ENCODE measurements at places on chromosomes 4 and X.

GRCh38 chr4:124279741-124280140, 432.8 kb downstream of the ANKRD50 start:
- DNase-seq, result no peak

DNA sequence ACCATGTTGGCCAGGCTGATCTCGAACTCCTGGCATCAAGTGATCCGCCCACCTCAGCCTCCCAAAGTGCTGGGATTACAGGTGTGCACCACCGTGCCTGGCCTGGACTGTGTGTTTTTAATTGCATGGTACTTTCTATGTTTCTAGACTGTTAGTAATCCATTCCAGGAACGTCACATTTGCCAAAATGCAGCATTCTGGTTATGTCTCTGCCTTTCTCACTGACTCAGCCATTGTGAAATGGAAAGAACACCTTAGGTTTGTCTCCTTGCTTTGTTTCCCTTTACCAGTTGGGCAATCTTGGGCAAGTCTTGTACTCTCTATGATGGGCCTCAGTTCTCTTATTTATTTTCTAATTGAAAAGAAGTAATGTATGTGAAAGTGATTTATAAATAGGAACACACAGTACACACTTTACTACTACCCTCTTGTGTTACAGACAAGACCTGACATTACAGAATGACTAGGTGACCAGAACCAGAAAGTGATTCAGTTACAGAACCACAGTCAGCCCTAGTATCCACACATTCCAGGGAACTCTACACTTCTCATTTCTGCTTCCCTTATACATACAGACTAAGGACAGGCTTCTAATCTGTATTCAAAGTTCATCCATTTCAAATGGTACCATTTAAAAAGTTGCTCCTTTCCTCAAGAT, 187.1 kb downstream of the MGST2 start:
- no peak for DNase-seq

DNA sequence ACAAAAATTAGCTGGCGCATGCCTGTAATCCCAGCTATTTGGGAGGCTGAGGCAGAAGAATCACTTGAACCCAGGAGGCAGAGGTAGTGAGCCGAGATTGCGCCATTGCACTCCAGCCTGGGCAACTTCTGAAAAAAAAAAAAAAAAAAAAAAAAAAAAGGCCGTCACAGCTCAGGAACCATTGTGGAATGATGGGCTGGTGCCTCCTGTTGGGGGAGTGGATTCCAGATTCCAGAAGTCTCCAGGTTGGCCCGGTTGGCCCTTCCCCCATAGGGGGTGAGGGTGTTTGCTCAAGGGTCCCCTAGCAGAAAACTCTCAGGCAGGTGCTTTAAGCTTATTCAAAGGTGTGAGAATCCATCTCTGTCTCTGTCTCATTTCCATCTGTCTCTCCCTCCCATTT, 11.5 kb downstream of the SH3TC1 start:
- DNase-seq, result no peak

- DNase-seq, result no peak
These were observed 63.8 kb downstream of the SEPSECS start for GRCh38 chr4:25096251-25096980.

DNA sequence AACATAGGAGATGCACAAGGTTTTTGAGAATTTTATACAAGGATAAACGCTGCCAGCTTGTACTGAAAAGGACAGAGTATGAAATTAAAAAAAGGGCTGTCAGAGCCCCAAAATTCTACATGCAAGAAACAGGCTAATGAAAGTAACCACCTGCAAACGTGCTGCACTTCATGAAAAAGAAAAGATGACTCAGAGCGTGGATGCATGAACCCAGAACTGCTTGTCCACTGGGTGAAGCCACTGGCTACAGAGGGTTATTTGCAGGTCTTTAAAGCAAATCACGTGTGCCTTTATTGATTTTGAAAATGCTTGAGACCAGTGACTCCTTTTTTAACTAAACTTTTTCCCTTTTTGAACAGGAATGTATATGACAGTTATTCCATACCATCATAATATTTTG, 25.3 kb upstream of the FRMD7 start:
- no peak for DNase-seq

DNA sequence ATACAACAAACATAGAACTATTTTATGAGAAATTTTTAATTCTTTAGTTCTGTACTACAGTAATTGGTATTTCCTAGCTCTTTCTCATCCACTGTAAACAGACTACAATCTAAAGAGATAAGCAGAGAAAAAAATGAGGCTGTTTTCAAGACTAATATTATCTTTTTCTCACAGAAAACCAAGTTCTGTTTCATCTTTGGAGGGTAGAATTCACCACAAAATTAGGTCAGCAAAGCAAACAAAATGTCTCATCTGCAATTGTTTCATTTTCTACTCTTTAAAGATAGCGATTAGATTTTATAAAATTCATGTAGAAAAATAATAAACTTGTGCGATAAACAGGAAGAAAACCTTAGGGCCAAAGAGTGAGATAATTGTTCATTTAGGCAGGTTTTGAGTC, 10.8 kb downstream of the APOO start:
- no peak for DNase-seq

GRCh38 chr4:17347445-17347844, 164.4 kb downstream of the QDPR start:
- DNase-seq, result no peak

DNA sequence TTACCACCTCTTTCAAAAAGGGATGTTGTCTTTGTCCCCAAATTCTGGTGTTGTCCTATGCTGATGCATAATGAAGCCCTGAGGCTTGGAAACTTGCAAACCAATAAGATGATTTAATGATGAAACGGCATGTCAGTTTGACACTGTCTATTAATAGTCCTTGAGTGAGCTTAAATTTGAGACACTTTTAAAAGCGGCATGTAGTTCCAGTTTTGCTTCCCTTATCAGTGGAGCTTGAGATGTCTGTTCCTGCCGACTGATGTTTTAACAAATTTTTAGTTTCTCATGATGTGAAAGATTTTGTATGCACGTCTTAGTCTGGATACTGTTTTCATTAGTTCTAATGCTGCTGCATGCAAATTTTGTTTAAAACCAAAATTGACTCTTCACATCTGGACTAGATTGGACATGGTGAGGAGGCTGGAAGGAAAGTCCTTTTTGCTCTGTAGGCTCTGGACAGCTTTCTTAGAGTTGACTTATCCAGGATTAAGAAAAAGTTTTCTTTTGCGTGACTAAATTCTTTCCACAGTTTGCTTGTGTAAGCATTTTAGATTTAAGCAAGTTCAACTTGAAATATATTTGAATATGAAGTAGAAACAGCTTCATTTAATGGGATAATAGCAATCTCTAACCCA, 11.7 kb downstream of the C1GALT1C1 start:
- DNase-seq, result no peak

GRCh38 chr4:174592256-174592984, 70.1 kb upstream of the HPGD start:
- no peak for DNase-seq

- no peak for DNase-seq
These were observed 92.6 kb downstream of the NXF2 start for GRCh38 chrX:102339312-102340298.

DNA sequence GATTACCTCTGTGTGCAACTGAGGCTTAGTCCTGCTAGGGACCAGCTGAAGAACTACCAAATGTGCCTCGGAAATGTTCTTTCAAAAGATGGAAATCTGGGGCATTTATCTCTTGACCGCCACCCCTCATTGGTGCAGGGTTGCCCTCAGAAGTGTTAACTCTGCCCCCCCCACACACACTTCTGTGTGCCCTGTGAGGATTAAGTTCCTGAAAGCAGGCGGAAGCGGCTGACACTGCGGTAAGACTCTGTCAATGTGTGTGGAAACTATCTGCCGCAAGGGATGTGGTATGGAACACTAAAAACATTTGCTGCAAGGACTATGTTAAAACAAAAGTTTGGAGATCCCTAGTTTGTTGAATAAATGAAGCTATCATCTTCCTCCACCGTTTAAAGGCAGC, 106.9 kb upstream of the NDP start:
- DNase-seq, result no peak

- no peak for DNase-seq
These were observed 50.2 kb upstream of the GPR174 start for GRCh38 chrX:79094075-79094832.

GRCh38 chr4:188295899-188296298, 156.7 kb downstream of the TRIML1 start:
- DNase-seq, result no peak

- no peak for DNase-seq
These were observed 36.8 kb downstream of the MAP9 start for GRCh38 chr4:155339999-155340398.

DNA sequence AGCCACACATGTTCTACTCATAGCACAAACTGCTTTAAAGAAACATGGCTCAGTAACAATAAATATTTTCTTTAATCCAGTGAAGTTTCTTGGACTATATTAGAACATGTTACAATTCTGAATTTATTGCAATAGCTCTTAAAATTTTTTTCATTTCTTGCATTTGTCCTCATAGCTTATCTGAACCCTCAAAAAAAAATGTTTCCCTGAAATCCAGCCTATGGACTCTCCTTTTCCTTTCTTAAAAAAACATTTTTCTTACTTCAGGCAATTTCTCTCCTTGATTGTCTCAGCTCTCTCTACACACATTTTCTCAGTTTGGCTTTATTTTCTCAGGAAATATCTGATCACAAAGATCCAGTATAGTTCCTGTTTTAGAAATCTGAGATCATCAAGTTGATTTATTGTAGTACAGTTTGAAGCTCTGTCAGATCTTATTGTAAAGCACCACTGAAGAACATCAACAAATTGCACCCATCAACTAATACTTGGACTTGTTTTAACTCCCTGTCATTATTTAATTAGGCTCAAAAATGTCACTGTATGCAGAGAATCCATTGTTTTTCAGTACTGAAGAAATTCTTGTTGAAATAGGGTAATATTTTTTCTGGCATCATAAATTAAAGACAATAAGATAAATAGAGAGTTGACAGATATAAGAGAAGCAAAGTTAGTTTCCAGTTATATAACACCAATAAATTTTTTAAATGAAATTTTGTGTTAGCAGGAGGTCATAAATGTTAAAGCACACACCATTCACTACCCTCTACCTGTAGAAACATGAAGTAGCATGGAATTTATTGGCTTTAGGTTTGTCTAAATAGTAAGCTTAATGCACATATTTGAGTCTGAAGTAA, 317.7 kb downstream of the ARHGAP24 start:
- no peak for DNase-seq

- DNase-seq, result no peak
These were observed 238.1 kb upstream of the GPC4 start for GRCh38 chrX:133653358-133653757.

DNA sequence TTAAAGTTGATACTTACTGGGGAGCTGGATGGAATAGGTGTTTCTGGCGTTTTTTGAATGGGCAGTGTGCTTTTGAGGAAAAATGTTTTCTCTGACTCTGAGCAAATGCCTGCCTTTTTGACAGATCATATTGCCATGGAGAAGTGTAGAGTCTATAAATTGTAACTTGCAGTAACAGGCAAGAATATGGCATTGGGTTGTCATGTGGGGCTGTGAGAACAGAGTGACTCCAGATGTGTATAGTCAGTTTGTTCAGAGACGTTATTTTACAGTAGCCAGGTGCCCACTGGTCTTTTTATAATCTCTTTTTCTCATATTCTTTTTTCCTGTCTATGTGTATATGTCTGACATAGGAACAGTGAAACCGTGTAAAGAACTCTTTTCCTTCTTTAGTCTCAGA, 40.8 kb downstream of the RAPGEF2 start:
- DNase-seq, result no peak

DNA sequence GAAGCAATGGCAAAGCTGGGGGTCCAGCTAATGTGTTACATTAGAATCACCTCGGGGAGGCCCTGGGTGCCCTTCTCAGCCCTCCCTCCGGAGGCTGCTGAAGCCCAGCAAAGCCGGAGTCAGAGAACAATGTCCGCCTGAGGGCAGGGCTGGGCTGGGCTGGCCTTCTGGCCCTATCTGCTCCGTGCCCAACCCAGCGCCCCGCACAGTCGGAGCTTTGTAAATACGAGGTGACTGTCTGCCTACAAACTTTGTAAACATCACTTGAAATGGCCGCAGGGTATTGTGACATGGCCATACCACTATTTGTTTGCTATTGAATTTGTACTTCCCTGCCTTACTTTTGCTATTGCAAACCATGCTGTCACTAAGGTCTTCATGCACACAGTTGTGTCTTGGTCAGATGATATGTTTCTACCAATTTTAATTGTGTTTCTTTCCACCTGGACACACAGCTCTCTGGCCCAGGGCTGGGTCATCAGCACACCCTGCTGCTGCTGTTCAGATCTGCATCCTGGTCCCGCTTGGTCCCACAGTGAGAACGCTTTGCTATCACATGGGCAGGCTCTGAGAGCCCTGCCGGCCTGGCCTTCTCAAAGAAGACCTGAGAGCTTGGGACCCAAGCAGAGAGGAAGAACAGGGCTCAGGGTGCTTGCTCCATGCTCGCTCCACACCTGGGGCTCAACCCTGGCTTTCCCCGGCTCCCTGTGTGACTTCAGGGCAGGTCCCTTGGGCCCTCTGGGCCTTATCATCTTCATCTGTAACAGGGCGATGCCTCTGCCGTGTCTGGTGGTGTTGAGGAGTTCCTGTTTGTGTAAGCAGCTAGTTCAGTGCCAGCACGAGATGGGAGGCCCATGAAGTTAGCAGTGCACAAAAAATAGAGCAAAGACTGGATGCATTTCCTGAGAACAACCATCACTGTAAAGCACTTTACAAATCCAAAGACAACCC, 2.3 kb downstream of the S100P start:
- no peak for DNase-seq

DNA sequence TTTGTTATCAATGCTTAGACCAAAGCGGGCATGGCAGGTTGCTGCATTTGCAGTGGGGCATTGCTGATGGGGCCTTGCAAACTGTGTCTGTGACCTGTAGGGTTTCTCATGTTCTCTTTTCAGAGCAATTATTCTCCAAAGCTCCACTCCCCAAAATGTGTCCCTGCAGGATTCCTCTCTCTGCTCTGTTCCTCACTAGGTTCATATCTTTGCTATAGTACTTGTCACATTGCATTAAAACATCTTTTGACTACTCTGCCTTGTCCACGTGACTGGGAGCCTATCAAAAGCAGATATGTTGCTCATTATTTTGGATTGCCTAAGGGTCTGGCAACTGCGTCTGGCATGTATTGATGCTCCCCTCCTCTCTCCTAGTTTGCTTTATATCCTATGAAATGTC, 177.7 kb upstream of the MID1 start:
- DNase-seq, result no peak

DNA sequence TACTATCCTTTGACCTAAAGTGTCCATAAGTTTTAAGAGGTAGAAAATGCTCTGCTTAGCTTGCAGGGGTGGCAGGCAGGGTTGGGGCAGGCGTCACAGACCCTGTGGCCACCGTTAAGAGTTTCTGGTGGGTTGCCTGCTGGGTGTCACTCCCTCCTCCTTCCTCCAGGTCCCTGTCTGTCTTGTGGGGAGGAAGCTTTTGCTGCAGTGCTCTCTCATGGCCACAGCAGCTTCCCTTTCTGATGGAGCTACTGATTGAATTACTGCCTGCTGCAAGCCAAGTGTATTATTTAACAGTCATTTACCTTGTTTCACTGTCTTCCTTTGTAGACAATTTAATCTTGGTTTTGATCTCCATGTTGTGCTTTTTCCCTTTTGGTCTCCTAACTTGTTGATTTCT, 384.6 kb downstream of the IDS start:
- DNase-seq, result no peak

GRCh38 chr4:42478946-42479345, 81.7 kb downstream of the SHISA3 start:
- no peak for DNase-seq

GRCh38 chr4:77578145-77578544, 27.5 kb upstream of the CXCL13 start:
- no peak for DNase-seq

GRCh38 chr4:581753-582361, 5.8 kb upstream of the TMEM271 start:
- no peak for DNase-seq

GRCh38 chr4:113809311-113809710, 47.8 kb upstream of the CAMK2D start:
- no peak for DNase-seq

- DNase-seq, result no peak
These were observed 381.5 kb upstream of the PRKX start for GRCh38 chrX:4094926-4095325.
